ENCODE measurements at places on chromosomes 6 and 20.

DNA sequence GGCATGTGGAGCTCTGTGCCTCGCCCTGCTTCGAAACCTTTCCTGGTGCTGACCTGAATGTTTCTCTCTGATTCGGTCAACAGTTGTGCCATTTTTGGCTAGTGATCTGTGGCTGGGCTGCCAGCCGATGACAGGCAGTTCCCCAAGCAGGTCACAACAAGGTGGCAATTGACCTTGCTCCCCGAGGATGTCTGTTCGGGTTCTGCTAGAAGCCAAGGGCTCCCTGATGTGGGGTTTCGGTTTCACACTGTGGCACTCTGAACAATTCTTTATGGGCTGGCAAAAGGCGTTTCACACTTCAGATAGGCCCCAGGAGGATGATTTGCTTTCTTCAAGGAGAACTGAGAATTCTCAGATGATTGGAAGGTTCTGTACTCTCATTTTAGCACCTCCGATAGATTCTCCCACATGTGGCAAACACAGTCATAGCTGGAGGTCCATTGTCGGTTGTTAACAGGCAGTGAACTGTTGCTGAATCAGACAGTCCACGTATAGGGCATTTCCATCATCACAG, 135.6 kb downstream of the SLC24A3 start:
- no peak for DNase-seq

GRCh38 chr6:28634411-28634760, 108.7 kb downstream of the GPX5 start:
- no peak for DNase-seq

- DNase-seq = peak; percentile 46
Measured at GRCh38 chr20:48193627-48194425, 408.5 kb upstream of the SULF2 start.

- no peak for DNase-seq
Measured at GRCh38 chr20:48722737-48723191, 105.0 kb downstream of the PREX1 start.
